Right lobe of liver (tissue), 6 donors: ENCODE measurements at places on chromosomes 16 and 17. TPM values are rescaled to one million over a fixed set of nuclear protein-coding genes. Genes with fewer than 3 reads are reported as not detected.

- H3K36me3 ChIP-seq = no peaks in the 10 kb centered on the region
- no peak for DNase-seq
- peaks cover 1% of the 10 kb centered on the region for H3K4me1 ChIP-seq
- no peak overlapping the region for H3K4me3 ChIP-seq
- no peaks in the 10 kb centered on the region for H3K27me3 ChIP-seq
These were observed 90.8 kb downstream of the MYO1D start for GRCh38 chr17:32786169-32786568.

- H3K36me3 ChIP-seq = no peaks in the 10 kb centered on the region
- no peaks in the 10 kb centered on the region for H3K4me1 ChIP-seq
- H3K4me3 ChIP-seq = no peak overlapping the region
These were observed 147.3 kb downstream of the PCTP start for GRCh38 chr17:55898195-55898594.

DNA sequence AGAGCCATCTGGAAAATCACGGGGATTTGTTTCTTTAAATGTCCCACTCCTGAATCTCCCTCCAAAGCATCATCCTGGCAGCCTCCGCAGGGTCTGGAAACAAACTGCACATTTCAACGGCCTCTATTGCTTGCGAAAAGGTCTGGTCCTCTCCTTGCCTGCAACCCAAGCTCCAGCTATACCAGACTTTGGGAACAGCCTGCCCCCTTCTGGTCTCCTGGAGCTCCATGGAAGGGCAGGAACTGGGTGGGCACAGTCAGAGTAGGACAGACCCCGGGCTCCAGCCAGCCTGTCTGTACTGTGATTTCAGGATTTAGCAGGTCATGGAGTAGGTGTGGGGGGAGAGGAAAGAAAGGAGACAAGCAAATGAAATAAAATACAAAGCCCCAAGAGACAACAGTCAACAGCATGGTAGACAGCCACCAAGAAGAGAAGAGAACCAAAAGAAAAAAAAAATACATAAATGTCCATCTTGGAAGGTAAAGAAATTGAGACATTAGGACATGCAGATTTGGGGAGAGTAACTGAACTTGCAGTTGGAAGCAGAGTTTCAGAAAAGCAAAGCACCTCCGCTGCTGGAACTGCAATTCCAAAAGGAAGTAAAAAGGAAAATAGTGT lies 2.7 kb downstream of the XYLT1 start:
- H3K27me3 ChIP-seq = no peaks in the 10 kb centered on the region
- H3K36me3 ChIP-seq = no peaks in the 10 kb centered on the region
- H3K4me1 ChIP-seq = no peaks in the 10 kb centered on the region
- H3K4me3 ChIP-seq = no peak overlapping the region
- no peak overlapping the region for H3K27ac ChIP-seq

DNA sequence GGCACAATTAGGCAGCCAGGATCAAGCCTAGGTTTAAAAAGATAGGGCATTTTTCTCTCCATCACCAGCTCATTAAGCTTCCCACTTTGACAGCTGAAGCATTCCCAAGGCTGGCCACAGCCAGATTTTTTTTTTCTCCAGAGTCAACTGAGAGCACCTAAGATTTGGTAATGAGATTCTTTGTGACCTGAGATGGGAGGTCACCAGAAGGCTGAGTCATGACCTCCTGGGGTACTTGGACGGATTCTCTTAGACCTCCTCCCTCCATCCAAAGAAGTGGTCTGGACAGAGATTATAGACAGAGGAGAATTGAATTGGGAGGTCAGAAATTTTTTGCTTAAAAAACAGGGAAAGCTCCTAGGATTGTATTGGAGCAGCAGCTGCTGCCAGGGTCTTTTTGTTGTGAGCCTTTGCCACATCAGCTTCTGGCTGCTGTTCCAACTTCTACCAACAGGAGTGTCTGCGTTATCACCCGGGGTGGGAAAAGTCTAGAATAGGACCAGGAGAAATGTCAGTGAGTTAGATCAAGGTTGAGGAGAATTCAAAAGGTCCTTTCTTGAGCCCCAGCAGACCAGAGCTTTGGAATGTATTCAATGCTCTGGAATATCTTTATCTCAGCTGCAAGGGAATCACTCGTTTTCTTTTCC lies 221.2 kb upstream of the N4BP1 start:
- no peaks in the 10 kb centered on the region for H3K36me3 ChIP-seq
- H3K27ac ChIP-seq = no peak overlapping the region
- no peak for DNase-seq
- H3K27me3 ChIP-seq = no peaks in the 10 kb centered on the region
- H3K4me3 ChIP-seq = no peak overlapping the region

DNA sequence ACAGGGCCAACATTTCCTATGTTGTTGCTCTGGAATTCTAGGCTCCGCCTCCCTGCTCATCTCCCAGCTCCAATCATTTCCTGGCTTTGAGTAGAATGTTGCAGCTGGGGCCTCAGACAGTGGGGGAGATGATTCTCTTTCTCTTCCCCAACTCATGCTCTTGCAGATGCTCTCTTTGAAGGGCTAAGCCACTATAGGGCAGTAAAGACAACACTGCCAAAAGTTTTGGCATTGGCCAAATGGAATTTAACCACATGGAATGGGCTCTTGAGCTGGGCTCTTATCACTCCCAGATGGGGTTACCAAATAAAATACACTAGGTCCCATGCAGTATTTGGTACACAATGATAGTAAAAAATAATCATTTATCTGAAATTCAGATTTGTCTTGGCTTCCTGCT lies 19.6 kb upstream of the EFCAB13 start:
- H3K4me1 ChIP-seq = no peaks in the 10 kb centered on the region
- no peak overlapping the region for H3K4me3 ChIP-seq
- H3K27ac ChIP-seq = no peak overlapping the region
- no peaks in the 10 kb centered on the region for H3K27me3 ChIP-seq
- no peaks in the 10 kb centered on the region for H3K36me3 ChIP-seq

GRCh38 chr17:4947411-4948165 lies 742 bp downstream of the PFN1 start:
- H3K27me3 ChIP-seq = no peaks in the 10 kb centered on the region
- H3K4me1 ChIP-seq = no peaks in the 10 kb centered on the region
- H3K27ac ChIP-seq = peak overlapping the region; percentile 97
- H3K36me3 ChIP-seq = peaks cover 34% of the 10 kb centered on the region
- peak overlapping the region; percentile 91 for H3K4me3 ChIP-seq

DNA sequence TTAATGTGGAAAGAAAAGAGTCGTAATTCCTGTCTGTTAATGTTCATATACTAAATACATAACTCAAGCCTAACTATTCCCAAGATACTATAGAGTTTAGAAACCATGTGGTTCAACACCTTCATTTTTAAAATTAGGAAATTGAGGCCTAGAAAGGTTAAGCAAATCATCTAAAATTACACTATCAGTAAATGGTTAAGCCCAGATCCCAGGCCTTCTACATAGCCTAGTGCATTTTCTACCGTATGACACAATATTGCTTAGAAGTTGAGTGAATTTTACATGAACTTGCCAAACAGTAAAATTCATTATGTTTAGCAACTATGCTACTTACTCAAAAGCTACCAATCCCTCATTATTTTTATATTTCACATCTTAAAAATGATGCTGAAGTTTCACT lies 6.8 kb downstream of the NACA2 start:
- no peak for DNase-seq
- H3K36me3 ChIP-seq = no peaks in the 10 kb centered on the region
- no peak overlapping the region for H3K27ac ChIP-seq
- H3K4me1 ChIP-seq = no peaks in the 10 kb centered on the region

- peak; percentile 89 for DNase-seq
- no peak overlapping the region for H3K4me3 ChIP-seq
- H3K4me1 ChIP-seq = no peaks in the 10 kb centered on the region
These were observed 52.5 kb upstream of the MTSS2 start for GRCh38 chr16:70738083-70738977.

DNA sequence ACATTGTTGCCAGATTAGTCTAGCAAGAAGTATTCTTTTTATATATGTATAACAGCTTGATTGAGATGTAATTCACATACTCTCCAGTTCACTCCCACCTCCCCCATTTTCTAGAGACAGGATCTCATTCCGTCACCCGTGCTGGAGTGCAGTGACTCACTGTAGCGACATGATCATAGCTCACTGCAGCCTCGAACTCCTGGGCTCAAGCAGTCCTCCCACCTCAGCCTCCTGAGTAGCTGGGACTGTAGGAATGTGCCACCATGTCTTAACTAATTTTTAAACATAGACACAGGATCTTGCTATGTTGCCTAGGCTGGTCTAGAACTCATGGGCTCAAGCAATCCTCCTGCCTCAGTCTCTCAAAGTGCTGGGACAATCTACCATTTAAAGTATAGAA lies 3.3 kb upstream of the RSAD1 start:
- no peak overlapping the region for H3K4me3 ChIP-seq
- H3K36me3 ChIP-seq = no peaks in the 10 kb centered on the region
- DNase-seq = no peak
- H3K27ac ChIP-seq = peak overlapping the region; percentile 79

DNA sequence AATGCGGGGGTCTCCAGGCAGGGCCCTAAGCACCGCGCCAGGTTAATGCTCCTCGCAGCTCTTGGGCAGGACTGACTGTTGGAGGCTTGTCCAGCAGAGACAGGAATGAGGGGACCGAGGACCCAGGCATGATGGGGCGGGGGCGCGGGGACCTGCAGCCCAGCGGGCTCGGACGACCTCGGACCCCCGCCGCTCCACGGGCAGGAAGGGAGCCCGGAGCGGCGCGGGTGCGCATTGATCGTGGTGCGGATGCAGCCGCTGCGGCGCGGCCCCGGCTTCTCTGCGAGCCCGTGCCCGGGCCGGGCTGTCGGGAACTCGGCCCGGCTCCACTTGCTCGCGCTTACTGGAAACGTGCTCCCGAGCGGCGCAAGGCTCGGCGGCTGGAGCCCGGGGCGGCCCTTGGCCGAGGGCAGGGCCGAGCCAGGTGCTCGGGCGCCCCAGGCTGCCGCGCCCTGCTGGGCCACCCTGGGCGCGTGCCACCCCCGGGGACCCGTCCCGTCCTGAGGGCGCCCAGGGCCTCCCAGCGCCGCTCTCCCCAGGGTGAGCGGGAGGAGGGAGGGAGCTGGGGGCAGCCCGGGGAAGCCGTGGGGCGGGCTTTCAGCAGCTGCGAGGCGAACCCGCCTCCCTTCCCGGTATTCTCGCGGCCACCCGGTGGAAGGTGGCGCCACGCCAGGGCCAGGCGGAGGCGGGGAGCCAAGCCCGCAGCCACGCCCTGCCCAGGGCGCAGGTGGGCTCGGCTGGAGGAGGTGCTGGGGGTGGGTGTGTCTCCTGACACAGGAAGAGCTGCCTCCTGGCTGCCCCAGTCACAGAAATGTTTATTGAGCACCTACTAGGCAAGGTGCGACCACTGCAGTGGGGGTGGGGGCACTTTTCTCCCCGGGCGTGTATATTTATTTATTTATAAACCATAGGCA lies 45.9 kb downstream of the SOCS3 start:
- H3K27me3 ChIP-seq = no peaks in the 10 kb centered on the region
- peak overlapping the region; percentile 76 for H3K27ac ChIP-seq
- DNase-seq = peak; percentile 82
- H3K4me3 ChIP-seq = peak overlapping the region; percentile 56
- H3K36me3 ChIP-seq = no peaks in the 10 kb centered on the region

- no peak for DNase-seq
- H3K4me3 ChIP-seq = no peak overlapping the region
- H3K27me3 ChIP-seq = no peaks in the 10 kb centered on the region
These were observed 55.1 kb downstream of the ATP2C2 start for GRCh38 chr16:84423416-84423837.

- H3K36me3 ChIP-seq = no peaks in the 10 kb centered on the region
- DNase-seq = no peak
- H3K27ac ChIP-seq = no peak overlapping the region
- no peaks in the 10 kb centered on the region for H3K27me3 ChIP-seq
- no peaks in the 10 kb centered on the region for H3K4me1 ChIP-seq
- H3K4me3 ChIP-seq = no peak overlapping the region
These were observed 109.9 kb upstream of the CORO6 start for GRCh38 chr17:29732613-29733012.

DNA sequence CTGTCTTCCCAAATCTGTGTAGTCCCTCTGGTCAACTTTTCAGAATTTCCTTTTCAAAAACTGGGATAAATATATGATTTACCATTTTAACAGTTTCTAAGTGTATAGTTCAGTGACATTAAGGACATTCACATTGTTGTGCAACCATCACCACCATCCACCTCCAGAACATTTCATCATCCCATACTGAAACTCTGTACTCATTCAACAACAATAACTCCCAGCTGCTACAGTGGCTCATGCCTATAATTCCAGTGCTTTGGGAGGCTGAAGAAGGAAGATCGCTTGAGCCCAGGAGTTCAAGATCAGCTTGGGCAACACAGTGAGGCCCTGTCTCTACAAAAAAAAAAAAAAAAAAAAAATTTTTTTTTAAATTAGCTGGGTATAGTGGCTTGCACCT lies 131.0 kb downstream of the AATF start:
- no peaks in the 10 kb centered on the region for H3K27me3 ChIP-seq
- H3K4me3 ChIP-seq = no peak overlapping the region
- no peaks in the 10 kb centered on the region for H3K36me3 ChIP-seq
- H3K27ac ChIP-seq = no peak overlapping the region

- H3K4me1 ChIP-seq = no peaks in the 10 kb centered on the region
- no peaks in the 10 kb centered on the region for H3K36me3 ChIP-seq
- H3K4me3 ChIP-seq = peak within 1 kb of the TSS; percentile 43
- H3K27ac ChIP-seq = no peak within 1 kb of the TSS
These were observed at the start of gene TMEM132E for GRCh38 chr17:34579017-34579946. Gene TMEM132E, plus strand, starts transcription at chr17:34579582. Its CDS starts 1,495 bp downstream, at chr17:34581077.

GRCh38 chr17:50129728-50130558 lies at the start of gene SAMD14:
Gene SAMD14, minus strand, starts transcription at chr17:50130160. Its CDS starts 5,201 bp downstream, at chr17:50124959.
- H3K36me3 ChIP-seq = no peaks in the 10 kb centered on the region
- peak within 1 kb of the TSS; percentile 21 for H3K4me3 ChIP-seq
- peak within 1 kb of the TSS; percentile 16 for H3K27ac ChIP-seq
- H3K4me1 ChIP-seq = no peaks in the 10 kb centered on the region
- DNase-seq = no peak
- no peaks in the 10 kb centered on the region for H3K27me3 ChIP-seq

DNA sequence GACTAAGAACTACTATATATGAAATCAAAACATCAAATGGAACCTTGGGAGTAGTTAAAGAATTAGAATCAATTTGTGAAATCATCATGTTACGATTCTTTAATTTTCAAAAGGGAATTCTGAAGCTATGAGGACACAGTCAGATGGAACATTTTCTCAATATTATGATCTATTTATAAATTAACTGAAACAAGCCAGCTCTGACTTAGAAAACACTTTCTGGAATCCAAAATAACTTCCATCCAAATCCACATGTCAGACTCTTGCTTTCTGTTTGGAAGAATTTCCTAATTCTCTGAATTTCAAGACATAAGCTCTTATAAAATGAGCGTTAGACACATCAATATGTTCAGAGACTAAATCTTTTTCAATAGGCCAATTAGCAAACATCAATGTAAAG lies 737.7 kb upstream of the SOX9 start:
- H3K4me1 ChIP-seq = no peaks in the 10 kb centered on the region
- no peak for DNase-seq
- no peak overlapping the region for H3K4me3 ChIP-seq
- no peaks in the 10 kb centered on the region for H3K36me3 ChIP-seq

HOXB1 gene
- total RNA-seq = not detected

AANAT gene
- total RNA-seq = not detected

SSH2 gene
- total RNA-seq = 10.1 TPM

SLC39A11 gene
- 43.6 TPM for total RNA-seq

ARHGAP44 gene
- 0.93 TPM for total RNA-seq

SCNN1B gene
- not detected for total RNA-seq

NXPH3 gene
- total RNA-seq = 0.31 TPM
